ENCODE measurements at places on chromosomes 3 and 15.

DNA sequence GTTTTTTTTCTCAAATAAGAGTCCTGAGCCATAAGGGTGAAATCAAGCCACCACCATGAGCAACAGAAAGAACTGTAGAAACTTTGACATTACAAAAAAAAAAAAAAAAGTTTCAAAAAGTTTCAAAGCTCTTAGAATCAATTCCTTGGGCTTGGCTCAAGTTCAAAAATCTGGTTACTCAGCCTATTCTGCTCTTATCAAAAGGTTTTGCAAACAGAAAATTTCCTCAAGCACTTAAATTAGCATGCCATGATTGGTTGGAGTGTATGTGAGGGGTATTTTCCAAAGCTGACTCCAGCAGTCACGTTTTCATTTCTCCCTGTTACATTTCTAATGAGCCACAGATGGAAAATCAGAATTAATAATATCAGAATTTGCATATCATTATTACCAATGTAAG, 12.1 kb upstream of the PEX5L start:
- DNase-seq: no peak

GRCh38 chr3:125187599-125187910, 25.0 kb downstream of the SLC12A8 start:
- DNase-seq: no peak

GRCh38 chr3:36397841-36398240, 17.5 kb downstream of the STAC start:
- no peak for DNase-seq

DNA sequence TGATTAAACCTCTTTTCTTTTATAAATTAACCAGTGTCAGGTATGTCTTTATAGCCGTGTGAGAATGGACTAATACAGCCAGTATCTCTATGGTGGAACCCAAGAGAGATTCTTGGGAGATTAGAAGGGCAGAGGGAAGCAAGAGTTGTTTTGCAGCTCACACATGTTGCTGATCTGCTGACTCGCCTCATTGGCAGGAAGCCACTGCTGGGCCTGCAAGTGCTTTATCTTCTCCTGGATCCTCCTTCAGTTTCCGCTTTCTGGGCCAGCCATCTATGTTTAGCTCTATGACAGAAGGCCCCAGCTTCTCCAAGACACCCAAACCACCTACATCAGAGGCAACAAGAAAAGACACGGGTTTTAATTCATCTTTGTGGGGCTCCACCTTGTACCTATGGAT, 23.4 kb upstream of the GALNT15 start:
- DNase-seq: no peak
